Activated T-cell treated with anti-CD3 and anti-CD28 coated beads for 4 hours (primary cell): ENCODE measurements at places on chromosomes 16 and 17.
A peak's percentile ranks its signal among the peaks of the same experiment; 100 is the strongest.

- DNase-seq, result peak; percentile 87
These were observed 6.5 kb downstream of the SCGB1C2 start for GRCh38 chr17:143785-144281.

GRCh38 chr16:65059406-65059980, 62.4 kb downstream of the CDH11 start:
- no peak for DNase-seq

DNA sequence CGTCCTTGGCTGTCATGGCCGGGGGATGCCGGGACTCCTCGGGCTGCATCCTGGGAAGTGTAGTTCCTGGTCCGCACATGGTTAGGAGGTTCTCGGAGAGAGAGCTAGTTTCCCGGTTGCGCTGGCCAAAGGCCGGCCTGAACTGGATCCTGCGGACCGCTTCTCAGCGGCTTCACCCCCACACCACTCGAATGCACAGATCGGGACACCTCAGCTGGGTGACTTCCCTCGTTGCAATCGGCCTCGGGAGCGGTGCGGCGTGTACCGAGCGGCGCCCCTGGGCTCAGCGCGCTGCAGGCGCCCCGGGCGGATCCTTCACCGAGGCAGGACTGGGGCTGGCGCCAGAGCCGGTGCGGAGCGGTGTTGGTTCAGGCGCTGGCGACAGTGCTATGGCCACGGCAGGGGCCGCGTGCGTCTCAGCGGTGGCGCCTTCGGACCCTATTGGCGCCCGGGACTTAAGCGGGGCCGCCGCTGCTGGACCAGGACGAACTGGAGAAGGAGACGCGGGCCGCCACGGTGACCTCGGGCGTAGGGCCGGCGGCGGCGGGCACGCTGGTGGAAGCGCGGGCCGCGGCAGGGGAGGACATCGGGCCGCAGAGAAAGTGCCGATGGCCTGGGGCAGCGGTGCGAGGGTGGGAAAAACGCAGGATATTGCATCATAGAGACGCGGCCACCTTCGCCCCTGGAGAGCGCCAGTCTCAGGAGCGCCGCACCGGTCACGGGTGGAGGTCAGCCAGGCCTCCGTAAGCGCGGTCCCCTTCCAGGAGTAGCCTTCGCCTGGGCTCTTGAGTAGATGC, 11.4 kb downstream of the ZNF629 start:
- DNase-seq, result peak; percentile 35

GRCh38 chr17:63496663-63497400, 20.0 kb downstream of the ACE start:
- DNase-seq, result no peak

GRCh38 chr16:29806099-29806579, at the start of gene MAZ:
Gene MAZ (plus strand): TSS chr16:29806529. CDS start chr16:29806702, 173 bp downstream.
- DNase-seq, result no peak

GRCh38 chr17:75456039-75456416, 407 bp upstream of the TMEM94 start:
- DNase-seq, result no peak

DNA sequence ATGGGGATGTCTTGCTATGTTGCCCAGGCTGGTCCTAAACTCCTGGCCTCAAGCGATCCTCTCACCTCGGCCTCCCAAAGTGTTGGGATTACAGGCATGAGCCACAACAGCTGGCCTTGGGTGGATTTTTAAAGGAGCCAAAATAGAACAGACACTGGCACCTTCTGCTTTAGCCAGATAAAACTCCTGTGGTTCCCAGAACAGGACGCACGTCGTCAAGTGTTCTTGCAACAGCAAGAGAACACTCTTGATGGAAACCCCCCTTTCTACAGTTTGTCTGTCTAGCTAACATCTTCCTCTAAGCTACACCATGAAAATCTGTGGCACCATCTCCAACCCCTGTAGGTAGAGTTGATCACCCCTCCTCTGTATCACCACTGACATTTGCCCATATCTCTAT, 122.6 kb downstream of the NPIPB5 start:
- DNase-seq, result no peak

- no peak for DNase-seq
These were observed 5.2 kb upstream of the SPHK1 start for GRCh38 chr17:76379275-76379641.

GRCh38 chr16:48101069-48101674, 54.6 kb downstream of the ABCC12 start:
- DNase-seq, result peak; percentile 5

DNA sequence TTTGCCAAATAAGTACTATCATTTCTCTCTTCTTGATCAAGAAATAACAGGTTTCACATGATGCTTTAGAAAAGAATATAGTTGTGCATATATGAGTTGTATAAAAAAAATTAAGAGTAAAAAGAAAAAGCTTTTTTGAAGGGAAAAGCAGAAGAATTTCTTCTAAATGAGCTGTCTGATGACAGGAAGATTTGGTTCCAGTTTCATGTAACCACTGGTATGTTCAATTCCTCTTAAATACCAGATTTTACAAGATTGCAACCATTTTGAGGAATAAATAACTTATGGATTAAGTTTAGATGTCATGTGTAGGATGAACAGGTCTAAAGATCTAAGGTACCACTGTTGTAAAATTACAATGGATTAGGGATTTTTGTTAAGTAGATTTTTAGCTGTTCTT, 45.0 kb downstream of the VMP1 start:
- no peak for DNase-seq

DNA sequence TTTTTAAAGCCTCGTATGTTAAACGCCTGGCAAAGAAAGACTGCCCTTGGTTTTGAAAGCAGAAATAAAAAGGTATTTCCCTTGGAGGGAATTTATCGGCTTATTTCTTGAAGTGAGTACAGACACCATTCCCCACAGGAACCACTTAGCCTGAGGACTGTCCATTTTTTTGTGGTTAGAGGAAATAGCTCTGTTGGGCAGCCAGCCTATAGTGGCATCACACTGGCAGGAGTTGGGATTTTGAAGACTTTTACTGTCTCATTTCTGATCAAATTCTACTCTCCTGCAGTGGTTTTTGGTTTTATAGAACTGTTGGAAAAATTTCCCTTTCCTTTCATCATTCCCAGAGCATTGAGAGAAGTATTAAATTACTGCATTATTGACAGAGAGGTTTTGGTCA, 34.1 kb upstream of the CDC6 start:
- no peak for DNase-seq

GRCh38 chr17:36946726-36947091, 2.0 kb upstream of the AATF start:
- DNase-seq, result no peak

DNA sequence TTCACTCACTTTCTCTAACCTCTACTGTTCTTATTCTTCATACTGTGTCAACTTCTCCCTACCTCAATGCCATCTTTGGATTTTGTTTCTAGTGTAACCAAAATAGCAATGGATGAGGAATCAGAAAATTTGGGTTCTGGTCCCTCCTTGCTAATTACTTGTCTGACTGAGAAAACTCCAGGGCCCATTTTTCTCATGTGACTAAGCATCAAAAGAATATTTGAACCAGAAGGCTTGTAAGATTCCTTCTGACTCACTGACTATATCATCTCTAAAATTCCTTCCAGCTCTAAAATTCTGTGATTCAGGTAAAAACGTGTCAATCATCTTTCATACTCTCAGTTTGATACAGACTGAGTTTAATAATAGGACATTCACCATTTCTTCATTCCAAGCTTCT, 57.9 kb downstream of the BRIP1 start:
- no peak for DNase-seq

DNA sequence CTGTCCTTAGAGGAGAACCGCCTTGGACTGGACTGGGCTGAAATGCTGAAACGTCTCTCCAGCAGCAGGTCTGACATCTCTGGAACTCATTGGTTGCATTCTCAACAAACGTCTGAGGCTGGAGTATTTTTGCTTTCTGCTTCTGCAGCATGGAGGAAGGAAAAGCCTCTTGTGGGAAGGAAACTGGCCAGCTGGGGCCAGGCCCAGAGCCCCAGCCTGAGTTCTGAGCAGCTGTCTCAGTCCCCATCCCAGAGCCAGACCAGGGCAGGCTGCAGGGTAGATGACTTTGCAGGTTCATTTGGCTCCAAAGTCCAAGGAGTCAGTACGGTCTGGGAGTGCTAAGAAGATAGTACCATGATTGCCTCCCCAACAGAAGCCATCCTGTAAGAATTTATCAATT, 18.3 kb downstream of the TEKT3 start:
- no peak for DNase-seq

DNA sequence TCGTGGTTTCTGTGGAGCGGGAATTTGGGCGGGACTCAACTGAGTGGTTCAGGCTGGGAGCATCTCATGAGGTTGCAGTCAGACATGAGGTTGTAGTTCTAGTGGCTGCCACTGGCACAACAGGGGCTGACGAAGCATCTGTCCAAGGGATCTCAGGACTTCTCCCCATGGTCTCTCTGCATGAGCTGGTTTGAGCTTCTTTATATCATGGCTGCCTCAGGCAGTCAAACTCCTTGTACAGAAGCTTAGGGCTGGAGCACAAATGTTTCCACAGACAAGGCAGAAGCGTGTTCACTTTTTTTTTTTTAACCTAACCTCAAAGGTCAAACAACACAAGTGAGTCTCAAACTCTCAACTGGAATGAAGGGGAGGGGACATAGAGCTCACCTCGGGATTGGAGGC, 243.3 kb downstream of the MSI2 start:
- no peak for DNase-seq

DNA sequence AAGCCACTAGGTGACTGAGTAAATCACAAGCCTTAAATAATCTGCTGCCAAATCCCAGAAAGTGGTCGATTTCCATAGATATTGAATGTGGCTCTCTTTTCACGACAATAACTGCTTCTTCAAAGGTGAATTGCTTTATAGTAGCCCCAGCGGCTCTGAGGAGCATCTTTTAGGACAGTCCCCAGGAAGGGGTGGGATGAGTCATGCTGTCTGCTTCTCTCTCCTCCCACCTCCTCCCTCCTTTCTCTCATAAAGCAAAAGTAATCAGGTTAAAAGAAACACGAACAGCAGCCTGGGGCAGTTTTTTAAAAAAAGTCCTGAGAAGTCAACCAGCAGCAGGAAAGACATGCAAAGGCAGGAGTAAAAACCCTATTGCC, 1.8 kb downstream of the KIAA0513 start:
- peak; percentile 42 for DNase-seq

- no peak for DNase-seq
These were observed 24.8 kb upstream of the ALOX15 start for GRCh38 chr17:4666296-4666695.

- no peak for DNase-seq
These were observed 24.3 kb downstream of the PLA2G10 start for GRCh38 chr16:14669776-14670175.

DNA sequence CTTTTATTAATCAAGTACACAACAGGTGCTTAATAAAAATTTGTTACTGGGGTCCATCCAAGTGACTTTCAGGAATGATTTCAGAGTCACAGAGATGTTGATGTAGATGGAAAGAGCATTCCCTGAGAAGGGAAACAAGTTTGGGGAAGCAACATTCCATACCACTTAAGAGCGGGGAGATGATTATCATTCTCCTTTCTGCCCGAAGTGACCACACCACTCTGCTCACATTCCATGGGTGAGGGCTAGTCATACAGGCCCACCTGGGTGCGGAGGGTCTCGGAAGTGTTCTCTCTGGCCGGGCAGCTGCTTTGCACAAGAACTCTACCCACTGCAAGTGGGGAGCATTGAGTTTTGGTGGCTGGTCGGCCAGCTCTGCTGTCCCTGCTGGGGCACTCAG, 231.4 kb downstream of the SNX29 start:
- DNase-seq, result no peak

DNA sequence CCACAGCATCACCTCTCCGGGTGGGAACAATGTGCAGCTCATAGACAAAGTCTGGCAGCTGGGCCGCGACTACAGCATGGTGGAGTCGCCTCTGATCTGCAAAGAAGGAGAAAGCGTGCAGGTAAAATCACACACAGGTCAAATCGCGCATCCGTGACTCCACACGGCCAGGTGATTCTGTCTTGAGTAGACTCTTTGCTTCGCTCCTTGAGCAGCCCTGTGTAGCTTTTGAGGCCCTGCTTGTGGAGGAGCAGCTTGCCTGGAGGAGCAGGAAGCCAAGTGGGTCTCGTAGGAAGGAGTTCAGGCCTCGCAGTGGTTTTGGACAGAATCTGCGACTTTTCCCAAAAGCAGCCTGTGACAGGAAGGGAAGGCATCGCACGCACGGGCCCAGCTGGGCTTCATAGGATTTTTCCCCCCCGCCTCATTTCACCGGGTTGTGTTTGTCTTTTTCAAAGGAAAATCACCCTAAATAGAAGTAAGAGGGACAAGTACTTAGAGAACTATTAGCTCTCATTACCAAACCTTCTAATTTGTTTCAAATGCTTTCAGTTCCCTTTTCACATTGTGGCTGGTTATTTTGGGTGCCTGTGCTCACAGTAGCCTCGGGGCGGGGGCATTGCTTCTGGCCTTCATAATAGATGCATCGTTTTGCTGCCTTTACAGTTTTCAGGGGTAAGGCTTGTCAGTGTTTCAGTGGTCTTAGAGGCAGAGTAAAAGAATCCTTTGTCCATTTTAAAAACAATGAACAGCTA, 71.5 kb downstream of the SEC14L1 start:
- no peak for DNase-seq

DNA sequence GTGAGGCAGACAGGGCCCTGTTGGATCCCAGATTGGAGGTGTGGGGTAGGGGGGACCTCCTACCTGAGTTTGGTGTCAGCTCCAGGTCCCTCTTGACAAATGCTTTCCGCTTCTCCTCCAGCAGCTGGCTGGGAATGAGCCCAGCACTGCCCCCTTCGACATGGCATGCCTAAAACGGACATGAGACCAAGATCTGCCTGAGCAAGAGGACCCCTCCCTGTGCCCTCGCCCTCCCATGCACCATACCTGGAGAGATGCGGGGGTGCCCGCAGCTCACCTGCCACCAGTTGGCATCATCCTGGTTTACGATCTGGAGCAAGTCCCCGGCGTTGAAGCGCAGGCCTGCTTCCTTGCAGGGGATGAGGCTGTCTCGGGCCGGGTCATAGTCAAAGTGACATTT, 26.2 kb downstream of the MPP2 start:
- no peak for DNase-seq

- DNase-seq, result no peak
These were observed 323.8 kb upstream of the TNRC6C start for GRCh38 chr17:77634710-77635109.

GRCh38 chr17:34378664-34379101, 15.7 kb upstream of the CCL1 start:
- no peak for DNase-seq
